ENCODE measurements at places on chromosomes 7 and 10.

- no peak for DNase-seq
Measured at GRCh38 chr7:5143935-5144903, 45.8 kb upstream of the WIPI2 start.

DNA sequence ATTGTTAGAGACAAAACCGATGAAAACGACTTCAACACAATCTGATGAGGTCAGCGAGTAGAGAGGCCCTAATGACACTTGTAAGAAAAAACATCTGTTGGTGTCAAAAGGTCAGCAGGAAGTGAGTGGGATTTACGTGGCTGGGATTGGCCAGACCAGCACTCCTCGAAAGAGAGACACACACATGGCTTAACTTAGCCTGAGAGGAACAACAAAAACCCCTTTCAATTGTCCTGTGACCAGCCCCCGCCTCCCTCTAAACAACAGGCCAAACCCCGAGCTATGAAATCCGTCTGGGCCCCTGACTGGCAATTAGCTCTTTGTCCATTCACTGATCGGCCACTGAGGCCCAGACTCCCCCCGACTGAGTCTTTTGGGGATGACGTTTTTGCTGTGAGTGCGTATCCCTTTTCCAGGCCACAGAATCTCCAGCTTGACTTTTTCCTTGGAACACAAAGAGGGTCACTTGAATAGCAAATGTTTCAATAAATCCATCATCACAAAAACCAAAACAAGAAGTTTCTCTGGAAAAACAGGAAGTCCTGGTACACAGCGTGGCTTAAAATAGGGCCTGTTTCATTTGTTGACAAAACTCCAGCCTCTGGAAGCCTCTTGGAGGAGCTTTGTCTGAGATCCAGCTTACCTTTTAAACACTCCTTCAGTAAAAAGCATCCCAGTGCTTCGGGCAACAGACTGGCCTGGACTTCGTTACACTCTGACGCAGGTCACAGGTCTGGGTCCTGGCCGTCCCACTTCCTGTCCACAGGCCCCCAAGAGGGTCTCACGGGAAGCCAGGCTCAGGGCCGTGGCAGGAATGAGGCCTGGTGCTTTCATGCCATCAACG is 103.0 kb downstream of the CTBP2 start:
- no peak for DNase-seq

DNA sequence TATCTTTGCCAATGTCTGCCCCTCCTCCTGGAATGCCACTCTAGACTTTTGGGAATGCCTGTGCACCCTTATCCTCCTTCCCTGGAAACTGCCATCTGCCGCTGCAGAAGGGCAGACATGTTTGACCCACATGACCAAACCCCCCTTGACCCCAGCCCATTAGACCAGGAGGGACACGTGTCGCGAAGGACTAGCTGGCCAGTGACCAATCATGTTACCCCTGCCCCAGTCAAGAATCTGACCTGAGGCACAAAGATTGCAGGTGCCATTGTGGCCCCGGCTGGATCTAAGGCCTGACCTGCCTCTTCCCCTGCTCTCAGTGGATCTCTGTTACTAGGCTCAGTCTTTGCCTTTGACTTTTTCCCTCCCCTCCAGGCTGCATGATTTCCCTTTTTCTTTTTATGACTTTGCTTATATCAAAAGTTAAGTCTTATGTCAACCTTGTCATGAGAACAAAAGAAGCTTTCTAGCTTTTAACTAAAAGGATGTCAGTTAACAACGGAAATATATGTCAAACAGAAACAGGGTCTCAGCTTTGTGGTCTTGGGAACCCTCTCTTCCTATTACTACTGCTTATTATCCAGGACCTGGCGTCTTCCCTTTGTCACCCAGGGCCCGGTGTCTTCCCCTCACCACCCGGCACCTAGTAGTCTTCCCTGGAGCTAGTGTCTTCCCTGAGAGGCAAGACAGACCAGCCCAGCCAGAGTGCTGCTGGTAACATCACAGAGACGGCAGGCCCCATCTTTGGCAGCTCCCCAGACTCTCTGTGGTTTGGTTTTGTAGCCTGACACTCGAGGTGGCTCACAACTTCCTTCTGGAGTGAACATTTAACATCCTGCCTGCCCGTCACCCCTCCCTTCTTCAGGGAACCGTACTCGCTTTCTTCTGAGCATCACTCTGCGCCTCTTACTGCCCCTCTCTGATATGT is 24.4 kb upstream of the PPIF start:
- DNase-seq = no peak

GRCh38 chr7:25600262-25600920 is 372.1 kb upstream of the NPVF start:
- DNase-seq = no peak

DNA sequence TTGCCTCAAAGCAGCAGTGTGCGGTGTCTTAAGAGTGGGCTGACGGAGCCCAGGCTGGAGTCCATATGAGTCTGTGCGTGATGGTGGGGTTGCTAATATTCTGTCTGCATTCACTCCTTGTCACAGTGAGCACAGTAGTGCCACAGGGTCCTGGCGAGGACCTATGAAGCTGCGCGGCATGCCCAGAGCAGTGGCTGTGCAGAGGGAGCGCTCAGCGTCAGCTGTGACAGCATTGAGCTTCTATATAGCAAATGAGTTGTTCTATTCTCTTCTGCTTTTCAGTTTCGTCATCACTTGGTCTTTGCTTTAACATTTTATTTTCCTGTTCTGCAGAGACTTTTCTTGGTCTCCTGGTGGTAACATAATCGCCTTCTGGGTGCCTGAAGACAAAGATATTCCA is 14.5 kb downstream of the EIF3B start:
- DNase-seq = no peak

DNA sequence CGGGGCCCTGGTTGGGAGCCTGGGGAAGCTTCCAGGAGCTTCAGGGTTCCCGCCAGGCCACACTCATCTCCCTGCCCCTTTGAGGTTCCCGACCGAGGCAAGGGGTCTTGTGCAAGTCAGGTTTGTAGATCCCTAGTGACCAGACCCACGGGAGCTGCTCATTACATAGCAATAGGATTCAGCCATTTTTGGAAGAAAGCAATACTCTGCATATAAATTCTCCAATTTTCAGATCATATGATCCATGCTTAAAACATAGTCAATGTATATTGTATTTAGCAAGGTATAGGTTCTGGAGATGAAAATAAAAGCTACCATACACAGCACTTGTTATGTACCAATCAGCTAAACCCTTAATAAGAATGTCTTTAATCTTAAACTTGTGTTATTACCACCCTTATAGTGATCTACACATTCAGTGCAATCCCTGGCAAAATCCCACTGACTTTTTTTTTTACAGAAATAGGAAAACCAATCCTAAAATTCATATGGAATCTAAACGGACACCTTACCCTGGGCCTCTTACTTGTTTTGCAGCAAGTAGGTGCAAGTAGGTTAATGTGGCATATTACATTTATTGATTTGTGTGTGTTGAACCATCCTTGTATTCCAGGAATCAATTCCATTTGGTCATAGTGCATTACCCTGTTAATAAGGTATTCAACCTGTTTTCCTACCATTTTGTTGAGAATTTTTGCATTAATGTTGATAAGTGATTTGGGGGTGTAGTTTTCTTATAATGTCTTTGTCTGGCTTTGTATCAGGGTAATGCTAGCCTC is 13.8 kb upstream of the FKBP9 start:
- DNase-seq = peak; percentile 50

- DNase-seq = no peak
Measured at GRCh38 chr10:98402478-98402877, 12.5 kb downstream of the PYROXD2 start.

DNA sequence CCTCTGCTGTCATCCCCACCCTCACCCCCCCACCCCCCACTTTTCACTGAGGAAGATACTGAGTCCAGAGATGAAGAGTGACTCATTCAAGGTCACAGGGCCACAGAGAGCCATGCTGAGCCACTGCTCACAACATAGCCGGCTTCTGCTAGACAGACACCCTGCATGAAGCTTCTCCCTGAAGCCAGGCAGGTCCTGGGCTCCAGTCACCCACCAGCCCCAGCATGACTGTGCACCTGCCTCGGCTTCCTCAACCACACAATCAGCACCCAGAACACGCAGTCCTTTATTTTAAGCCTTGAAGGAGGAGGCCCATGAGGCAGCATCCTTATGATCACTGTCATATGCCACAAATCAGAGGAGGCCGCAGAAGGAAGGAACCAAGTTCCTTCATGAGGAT is 19.2 kb upstream of the PRKAG2 start:
- DNase-seq = no peak

- DNase-seq = no peak
Measured at GRCh38 chr10:28684157-28684985, 7.0 kb downstream of the BAMBI start.
